ENCODE measurements at places on chromosomes 6 and 20.

GRCh38 chr6:5998236-5998635 is 8.5 kb downstream of the NRN1 start:
- DNase-seq, result no peak

DNA sequence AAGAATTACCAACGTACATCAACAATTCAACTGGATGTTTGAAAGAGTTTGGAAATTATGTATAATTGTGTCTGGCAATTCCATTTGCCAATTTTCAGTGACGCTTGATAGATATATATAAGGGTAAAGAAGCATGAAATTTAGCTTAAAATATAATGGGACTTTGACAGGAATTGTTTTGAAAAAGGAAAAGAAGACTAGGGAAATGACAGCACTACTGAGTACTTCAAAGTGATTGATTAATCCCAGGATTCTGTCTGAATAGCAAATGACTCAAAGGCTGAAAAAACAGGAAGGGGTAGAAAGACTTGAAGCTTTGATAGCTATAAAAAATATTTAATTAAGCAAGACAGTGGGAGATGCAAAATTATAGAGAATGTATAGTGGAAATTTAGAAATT is 200.0 kb downstream of the KHDRBS2 start:
- DNase-seq, result no peak

DNA sequence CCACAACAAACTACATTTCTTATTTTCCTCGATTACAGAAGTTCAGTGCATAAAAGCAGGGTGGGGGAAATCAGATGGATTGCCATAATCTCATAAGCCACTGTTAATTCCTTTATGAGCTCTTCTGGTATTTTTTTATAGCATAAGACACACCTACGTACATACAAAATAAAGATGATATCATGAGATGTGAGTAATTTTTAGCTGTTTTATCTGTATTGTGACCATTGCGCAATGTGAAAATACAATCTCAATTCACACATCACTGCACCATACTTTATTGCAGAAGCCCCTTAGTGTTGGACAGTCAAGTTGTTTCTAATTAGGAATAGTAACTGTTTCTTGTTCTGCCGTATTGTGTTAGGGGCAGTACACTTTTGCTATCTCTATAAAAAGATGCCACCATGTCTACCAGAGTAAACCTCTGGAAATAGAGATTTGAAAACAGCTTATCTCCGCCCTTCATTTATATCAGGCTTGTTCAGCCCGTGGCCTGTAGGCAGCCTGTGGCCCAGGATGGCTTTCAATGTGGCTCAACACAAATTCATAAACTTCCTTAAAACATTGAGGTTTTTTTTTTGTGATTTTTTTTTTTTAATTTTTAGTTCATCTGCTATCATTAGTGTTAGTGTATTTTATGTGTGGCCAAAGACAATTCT is 90.4 kb downstream of the FARS2 start:
- no peak for DNase-seq

DNA sequence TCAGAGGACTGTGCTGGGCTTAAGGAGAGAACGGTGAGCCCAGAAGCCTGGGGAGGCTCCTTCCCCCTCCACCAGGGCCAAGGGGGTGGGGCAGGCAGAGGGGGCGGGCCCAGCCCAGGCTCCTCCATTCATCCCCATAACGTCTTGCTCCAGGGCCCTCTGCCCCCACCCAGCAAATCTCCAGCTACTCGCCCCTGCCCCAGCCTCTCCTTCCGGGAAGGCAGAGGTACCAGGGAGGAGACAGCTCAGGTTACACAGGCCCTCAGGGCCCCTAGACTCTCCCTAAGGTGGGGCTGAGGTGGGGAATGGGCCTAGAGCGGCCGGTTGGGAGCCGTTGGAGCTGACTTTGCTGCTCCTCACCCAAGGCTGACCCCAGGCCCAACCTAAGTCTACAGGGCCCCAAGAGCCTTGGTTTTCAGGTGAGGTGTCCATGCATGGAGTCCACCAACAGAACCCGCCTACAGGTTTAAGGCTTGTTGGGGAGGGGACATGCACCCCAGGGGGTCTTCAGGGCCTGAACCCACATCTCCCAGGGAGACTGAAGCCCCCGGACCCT is 1.2 kb downstream of the LAMA5 start:
- DNase-seq, result no peak

DNA sequence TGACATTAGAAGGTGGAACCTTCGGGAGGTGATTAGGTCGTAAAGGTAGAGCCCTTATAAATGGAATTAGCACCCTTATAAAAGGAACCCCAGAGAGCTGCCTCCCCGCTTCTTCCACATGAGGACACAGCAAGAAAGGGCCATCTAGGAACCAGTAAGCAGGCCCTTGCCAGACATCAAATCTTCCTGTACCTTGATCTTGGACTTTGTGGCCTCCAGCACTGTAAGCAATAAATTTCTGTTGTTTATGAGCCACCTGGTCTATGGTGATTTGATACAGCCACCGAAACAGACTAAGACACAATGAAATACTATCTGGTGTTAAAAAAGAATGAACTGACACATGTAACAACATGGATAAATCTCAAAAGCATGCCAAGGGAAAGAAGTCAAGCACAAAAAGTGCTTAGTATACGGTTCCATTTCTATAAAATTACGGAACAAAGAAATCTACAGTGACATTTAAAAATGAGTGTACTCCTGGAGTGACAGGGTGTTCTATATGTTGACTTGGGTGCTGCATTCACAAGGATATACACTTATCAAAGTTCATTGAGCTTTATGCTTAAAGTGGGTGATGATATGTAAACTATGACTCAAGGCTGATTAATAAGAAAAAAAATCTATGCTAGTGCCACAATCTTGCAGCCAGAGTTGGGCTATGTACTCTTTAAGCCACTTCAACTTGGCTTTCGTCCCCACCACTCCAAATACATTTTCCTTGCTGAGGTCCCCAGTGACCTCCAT is 18.4 kb downstream of the SERPINB1 start:
- no peak for DNase-seq

DNA sequence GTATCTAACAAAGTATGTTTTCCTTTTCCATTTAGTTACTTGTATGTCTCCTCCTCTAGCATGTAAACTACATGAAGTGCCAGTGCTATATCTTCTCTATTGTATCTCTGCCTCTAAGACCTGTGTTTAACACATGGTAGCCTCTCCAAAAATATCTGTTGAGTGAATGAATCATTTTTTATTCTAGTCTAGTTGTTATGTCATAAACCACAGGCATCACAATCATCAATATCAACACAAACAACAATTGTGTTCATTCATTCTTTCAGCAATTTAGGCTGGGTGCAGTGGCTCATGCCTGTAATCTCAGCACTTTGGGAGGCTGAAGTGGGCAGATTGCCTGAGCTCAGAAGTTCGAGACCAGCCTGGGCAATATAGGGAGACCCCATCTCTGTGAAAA is 111.6 kb upstream of the EYA4 start:
- no peak for DNase-seq

DNA sequence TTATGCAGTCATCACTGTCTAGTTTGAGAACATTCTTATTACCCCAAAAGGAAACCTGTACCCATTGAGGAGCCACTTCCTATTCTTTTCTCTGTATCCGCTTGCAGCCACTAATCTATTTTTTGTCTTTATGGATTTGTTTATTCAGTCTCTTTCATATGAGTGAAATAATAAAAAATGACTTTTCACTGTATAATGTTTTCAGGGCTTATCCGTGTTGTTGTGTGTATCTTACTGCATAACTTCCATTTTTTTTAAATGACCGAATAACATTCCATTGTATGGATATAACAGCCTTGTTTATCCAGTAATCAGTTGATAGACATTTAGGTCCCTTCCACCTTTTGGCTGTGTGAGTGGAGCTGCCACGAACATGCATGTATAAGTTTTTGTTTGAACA is 86.6 kb downstream of the ZFAND3 start:
- DNase-seq, result no peak

DNA sequence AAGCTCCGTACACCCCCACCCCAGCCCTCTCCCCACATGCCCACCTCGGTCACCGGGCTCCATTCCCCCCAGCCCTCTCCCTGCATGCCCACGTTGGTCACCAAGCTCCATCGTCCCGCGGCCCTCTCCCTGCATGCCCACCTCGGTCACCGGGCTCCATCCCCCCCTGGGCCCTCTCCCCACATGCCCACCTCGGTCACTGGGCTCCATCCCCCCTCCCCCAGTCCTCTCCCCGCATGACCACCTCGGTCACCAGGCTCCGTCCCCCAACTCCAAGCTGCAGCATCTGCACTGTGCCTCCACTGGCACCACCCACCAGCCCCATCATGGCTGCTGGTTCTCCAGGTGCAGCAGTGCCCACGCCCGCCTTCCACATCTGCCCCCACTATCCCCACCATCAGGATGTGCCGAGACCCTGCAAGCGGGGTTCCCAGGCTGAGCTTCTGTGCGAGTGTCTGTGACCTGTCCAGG is 16.8 kb downstream of the TAF4 start:
- DNase-seq, result no peak

DNA sequence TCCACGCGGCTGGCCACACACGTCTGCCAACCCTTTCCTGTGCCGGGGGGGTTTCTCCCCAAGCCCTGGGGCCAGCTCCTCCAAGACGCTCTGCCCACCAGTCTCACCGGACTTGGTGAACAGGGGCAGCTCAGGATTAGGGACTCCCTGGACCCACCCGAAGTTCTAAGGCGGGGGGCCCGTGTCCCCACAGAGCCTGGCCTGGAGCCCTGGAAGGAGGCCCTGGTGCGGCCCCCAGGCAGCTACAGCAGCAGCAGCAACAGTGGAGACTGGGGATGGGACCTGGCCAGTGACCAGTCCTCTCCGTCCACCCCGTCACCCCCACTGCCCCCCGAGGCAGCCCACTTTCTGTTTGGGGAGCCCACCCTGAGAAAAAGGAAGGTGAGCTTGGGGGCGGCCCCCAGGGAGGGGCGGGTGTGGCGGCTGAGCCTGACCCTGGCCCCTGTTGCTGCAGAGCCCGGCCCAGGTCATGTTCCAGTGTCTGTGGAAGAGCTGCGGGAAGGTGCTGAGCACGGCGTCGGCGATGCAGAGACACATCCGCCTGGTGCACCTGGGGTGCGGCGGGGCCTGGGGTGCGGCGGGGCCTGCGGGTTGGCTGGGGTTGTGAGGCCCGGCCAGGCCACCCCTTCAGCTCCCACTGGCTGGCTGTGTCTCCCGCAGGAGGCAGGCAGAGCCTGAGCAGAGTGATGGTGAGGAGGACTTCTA is 2.3 kb downstream of the SLC2A4RG start:
- no peak for DNase-seq

- no peak for DNase-seq
Observed at GRCh38 chr6:74574794-74575193, 631.1 kb downstream of the COL12A1 start.

- DNase-seq, result no peak
Observed at GRCh38 chr6:383856-384255, 7.7 kb upstream of the IRF4 start.

- no peak for DNase-seq
Observed at GRCh38 chr6:113416170-113416569, 441.0 kb upstream of the MARCKS start.

Measured in activated T-cell treated with anti-CD3 and anti-CD28 coated beads, Interleukin-2, amount 50 U/mL, for 4 hours (primary cell).